ENCODE measurements at places on chromosomes 13 and 19. TPM values are rescaled to one million over a fixed set of nuclear protein-coding genes. Genes with fewer than 3 reads are reported as not detected.

Gene SPRED3
- total RNA-seq = 2.0 TPM

Gene PCDH9
- 1.0 TPM for total RNA-seq

Gene ZNF626
- 10.9 TPM for total RNA-seq

Gene NAT14
- 9.2 TPM for total RNA-seq

Gene OR7C1
- not detected for total RNA-seq

Gene PGLYRP1
- total RNA-seq = not detected

Gene LAIR2
- not detected for total RNA-seq

Gene NLRP11
- not detected for total RNA-seq

Gene GPR183
- total RNA-seq = not detected

Gene CYP4F8
- under 0.01 TPM for total RNA-seq

Gene SYT5
- total RNA-seq = 0.09 TPM

Gene KRTDAP
- total RNA-seq = not detected

Gene CBLC
- total RNA-seq = 0.09 TPM

Gene YJEFN3
- total RNA-seq = 0.17 TPM

Gene CGB2
- total RNA-seq = not detected

Gene SULT2B1
- total RNA-seq = 0.16 TPM

Gene MIER2
- 9.5 TPM for total RNA-seq

Gene LILRA2
- total RNA-seq = not detected

Gene GZMM
- total RNA-seq = not detected

Gene ZNF208
- total RNA-seq = under 0.01 TPM

Gene KLK3
- total RNA-seq = 0.09 TPM

Gene RFPL4AL1
- total RNA-seq = not detected

Gene HIPK4
- 0.16 TPM for total RNA-seq

Gene RFPL4A
- not detected for total RNA-seq

Gene VSTM2B
- not detected for total RNA-seq

Gene IL4I1
- 0.47 TPM for total RNA-seq

Gene FXYD3
- 1.1 TPM for total RNA-seq

All from bronchial smooth muscle cell (primary cell).